HL-60 (cell line): ENCODE measurements at places on chromosomes 12 and 14.

- DNase-seq: no peak
Observed at GRCh38 chr12:92930421-92930820, 1.3 kb upstream of the EEA1 start.

DNA sequence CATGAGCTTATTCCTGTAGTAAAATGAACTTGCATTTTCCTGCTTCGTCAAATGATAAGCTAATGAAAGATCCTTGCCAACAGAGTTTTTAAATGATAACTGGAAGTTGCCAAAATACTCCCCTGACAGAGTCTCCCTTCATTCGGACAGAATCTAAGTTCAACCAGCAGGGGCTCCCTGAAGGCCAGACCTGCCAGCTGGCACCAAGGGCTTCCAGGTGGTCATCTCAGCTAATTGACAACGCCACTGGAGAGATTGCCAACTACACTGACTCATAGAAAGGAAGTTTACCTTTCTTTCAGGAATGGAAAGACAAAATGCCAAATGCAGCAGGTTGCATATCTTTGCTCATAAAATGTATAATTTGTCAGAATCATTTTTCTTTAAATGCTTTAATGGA, 462.8 kb downstream of the GXYLT1 start:
- DNase-seq: no peak

GRCh38 chr12:46933947-46934346, 108.2 kb upstream of the SLC38A4 start:
- no peak for DNase-seq

DNA sequence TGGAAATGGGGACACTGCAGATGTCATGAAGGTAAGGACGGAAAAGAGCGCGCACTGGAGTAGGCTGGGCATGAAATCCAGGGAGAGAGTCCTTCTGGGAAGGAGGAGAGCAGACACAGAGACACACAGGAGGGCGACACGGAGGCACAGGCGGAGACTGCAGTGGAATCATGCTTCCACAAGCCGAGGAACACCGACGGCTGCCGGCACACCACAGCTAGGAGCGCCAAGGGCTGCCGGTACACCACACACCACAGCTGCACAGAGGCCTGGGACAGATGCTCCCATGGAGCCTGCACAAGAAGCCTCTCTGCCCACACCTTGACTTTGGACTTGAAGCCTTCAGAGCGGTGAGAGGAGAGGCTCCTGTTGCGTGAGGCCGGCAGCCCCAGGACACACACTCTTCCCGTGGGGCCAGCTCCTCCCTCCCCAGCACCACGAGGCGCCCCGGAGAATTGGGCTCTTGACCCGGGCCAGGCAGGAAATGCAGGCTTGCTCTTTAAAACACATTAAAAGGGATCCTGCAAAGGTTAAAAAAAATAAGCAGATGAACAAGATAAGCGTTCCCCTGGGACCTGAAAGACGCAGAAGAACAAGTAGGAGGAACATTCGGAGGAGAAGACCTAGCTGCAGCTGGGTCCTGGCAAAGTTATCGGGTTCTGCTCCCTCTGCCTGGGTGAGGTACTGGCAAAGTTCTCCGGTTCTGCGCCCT, 28.3 kb upstream of the FZD10 start:
- DNase-seq: no peak
